Stomach (tissue), 19 donors: ENCODE measurements at places on chromosomes 2 and 18. TPM values are rescaled to one million over a fixed set of nuclear protein-coding genes. Genes with fewer than 3 reads are reported as not detected.
A peak's percentile ranks its signal among the peaks of the same experiment; 100 is the strongest.

DNA sequence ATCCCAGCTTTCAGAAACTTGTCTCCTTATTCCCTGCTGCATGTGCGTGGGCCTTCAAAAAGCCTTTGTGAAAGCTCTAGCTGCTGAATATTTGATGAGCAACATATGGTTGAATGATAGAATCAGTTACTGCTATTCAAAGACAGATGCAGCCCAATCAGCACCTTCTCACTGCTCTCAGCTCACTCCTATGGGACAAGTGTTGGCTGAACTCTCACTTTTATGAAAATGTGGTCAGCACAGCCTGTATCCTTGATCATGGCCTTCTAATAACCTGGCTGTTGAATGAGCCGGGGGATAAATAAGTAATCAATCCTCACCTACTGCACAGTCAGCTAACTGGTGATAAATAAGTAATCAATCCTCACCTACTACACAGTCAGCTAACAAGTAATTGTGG is 103.2 kb downstream of the PIEZO2 start:
- no peak for DNase-seq

- no peak for DNase-seq
These were observed 472.7 kb upstream of the TRIB2 start for GRCh38 chr2:12244070-12244469.

DNA sequence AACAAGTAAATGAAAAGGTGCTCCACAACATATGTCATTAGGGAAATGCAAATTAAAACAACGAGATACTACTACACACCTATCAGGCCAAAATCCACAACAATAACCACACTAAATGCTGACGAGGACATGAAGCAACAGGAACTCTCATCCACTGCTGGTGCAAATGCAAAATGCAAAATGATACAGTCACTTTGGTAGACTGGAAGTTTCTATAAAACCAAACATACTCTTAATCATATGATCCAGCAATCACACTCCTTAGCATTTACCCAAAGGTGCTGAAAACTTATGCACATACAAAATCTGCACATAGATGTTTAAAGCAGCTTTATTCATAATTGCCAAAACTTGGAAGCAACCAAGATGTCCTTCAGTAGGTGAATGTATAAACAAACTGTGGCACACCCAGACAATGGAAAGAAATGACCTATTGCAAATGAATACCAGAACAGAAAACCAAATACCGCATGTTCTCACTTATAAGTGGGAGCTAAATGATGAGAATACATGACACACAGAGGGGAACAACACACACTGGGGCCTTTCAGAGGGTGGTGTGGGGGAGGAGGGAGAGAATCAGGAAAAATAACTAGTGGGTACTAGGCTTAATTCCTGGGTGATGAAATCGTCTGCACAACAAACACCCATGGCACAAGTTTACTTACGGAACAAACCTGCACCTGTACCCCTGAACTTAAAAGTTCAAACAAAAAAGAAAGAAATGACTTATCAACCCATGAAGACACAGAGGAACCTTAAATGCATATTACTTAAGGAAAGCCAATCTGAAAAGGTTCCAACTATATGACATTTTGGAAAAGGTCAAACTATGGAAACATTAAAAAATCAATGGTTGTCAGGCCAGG is 80.4 kb downstream of the ASXL2 start:
- DNase-seq: no peak

GRCh38 chr2:108330979-108331378 is 42.3 kb downstream of the SULT1C2 start:
- no peak for DNase-seq

- peak; percentile 58 for DNase-seq
These were observed 791 bp upstream of the CYRIA start for GRCh38 chr2:16666449-16666801.

Gene GYPC
- 43.6 TPM for total RNA-seq

Gene KIF1A
- 0.29 TPM for total RNA-seq

Gene UGT1A8
- not detected for total RNA-seq
